Spleen (tissue), 13 donors: ENCODE measurements at places on chromosomes 16 and 17. TPM values are rescaled to one million over a fixed set of nuclear protein-coding genes. Genes with fewer than 3 reads are reported as not detected.

ICAM2 gene
- total RNA-seq, result 356 TPM

- no peak overlapping the region for H3K27ac ChIP-seq
- no peaks in the 10 kb centered on the region for H3K27me3 ChIP-seq
- no peaks in the 10 kb centered on the region for H3K4me1 ChIP-seq
These were observed 39.4 kb upstream of the CHMP6 start for GRCh38 chr17:80952291-80952690.

DNA sequence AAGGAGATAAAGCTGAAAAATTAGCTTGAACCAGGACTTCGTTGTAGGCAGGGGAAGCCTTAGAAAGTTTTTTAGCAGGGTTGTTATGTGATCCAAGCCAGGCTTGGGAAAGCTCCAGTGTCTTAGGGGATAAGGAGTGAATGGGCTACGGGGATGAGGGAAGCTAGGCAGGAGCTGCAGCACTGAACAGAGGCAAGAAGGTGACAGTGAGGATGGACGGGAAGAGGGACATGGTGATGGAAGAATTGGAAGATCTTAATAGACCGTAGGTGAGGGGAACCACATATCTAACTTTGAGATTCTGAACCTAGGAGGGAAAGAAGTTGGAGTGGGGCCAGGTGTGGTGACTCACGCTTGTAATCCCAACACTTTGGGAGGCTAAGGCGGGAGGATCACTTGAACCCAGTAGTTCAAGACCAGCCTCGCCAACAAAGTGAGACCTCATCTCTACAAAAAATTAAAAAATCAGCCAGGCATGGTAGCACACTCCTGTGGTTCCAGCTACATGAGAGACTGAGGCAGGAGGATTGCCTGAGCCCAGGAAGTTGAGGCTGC is 3.2 kb downstream of the RHBDL3 start:
- H3K27me3 ChIP-seq, result peaks cover 6% of the 10 kb centered on the region
- H3K4me1 ChIP-seq, result peaks cover 32% of the 10 kb centered on the region
- H3K4me3 ChIP-seq, result no peak overlapping the region
- H3K36me3 ChIP-seq, result no peaks in the 10 kb centered on the region
- DNase-seq, result peak; percentile 13

- H3K36me3 ChIP-seq, result peaks cover 68% of the 10 kb centered on the region
- no peaks in the 10 kb centered on the region for H3K27me3 ChIP-seq
- H3K4me3 ChIP-seq, result no peak overlapping the region
- H3K4me1 ChIP-seq, result peaks cover 39% of the 10 kb centered on the region
- H3K27ac ChIP-seq, result peak overlapping the region; percentile 27
These were observed 5.7 kb downstream of the DUSP3 start for GRCh38 chr17:43772877-43773648.

DNA sequence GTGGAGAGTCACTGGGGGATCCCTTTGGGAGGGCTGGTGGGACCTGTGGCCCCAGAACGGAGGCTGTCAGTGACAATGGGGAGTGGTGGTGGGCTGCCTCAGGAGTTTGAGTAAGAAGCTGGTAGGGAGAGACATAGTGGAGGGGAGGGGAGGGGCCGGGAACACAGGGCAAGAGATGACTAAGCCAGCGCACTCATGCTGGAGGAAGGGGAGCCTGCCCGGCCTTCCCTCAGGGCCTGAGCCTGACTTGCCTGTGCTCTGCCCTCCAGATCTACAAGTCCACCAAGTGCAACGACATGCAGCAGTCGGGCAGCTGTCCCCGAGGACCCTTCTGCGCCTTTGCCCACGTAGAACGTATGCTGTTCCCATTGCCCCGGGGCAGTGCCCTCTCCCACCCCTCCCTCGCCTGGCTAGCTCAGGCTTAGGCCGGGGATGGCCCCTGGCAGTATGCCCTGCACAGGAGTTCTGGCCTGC is 29.3 kb downstream of the UNC13D start:
- H3K36me3 ChIP-seq, result peaks cover 98% of the 10 kb centered on the region
- H3K4me3 ChIP-seq, result no peak overlapping the region
- H3K27ac ChIP-seq, result no peak overlapping the region
- no peaks in the 10 kb centered on the region for H3K27me3 ChIP-seq

GRCh38 chr16:17724242-17724898 is 253.6 kb upstream of the XYLT1 start:
- H3K27me3 ChIP-seq, result peaks cover 4% of the 10 kb centered on the region
- DNase-seq, result no peak
- H3K4me1 ChIP-seq, result no peaks in the 10 kb centered on the region
- H3K4me3 ChIP-seq, result no peak overlapping the region
- H3K36me3 ChIP-seq, result no peaks in the 10 kb centered on the region
- H3K27ac ChIP-seq, result no peak overlapping the region

PDILT gene
- not detected for total RNA-seq

SLC16A13 gene
- 10.9 TPM for total RNA-seq

DNA sequence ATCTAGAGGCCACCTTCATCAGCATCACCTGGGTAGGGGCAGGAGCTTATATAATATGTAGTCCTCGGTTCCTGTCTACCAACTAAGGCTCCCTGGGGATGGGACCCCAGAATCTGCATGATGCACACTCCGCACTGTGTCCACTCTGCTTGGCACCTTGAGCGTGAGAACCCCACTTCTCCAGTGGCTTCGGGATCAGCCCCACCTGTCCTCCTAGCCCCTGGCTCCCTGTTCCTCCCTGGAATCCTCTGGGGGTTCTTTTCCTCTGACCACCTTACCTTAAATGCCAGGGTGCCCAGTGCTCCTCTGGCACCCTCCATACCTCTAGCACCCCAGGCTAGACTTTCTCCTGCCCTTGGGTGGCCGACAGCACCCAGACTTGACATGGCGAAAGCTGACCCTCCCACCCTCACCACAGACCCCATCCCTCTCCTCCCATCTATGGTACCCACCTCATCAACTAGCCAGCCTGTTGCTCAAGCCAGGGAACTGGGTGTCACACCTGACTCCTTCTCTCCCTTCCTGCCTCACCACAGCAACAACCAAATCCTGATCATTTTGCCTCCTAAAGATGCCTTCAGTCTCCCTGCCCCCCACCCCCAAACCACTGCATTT is 2.8 kb upstream of the NXPH3 start:
- no peak overlapping the region for H3K27ac ChIP-seq
- no peaks in the 10 kb centered on the region for H3K36me3 ChIP-seq
- peak; percentile 55 for DNase-seq
- peaks cover 46% of the 10 kb centered on the region for H3K4me1 ChIP-seq
- H3K27me3 ChIP-seq, result peaks cover 52% of the 10 kb centered on the region

DNA sequence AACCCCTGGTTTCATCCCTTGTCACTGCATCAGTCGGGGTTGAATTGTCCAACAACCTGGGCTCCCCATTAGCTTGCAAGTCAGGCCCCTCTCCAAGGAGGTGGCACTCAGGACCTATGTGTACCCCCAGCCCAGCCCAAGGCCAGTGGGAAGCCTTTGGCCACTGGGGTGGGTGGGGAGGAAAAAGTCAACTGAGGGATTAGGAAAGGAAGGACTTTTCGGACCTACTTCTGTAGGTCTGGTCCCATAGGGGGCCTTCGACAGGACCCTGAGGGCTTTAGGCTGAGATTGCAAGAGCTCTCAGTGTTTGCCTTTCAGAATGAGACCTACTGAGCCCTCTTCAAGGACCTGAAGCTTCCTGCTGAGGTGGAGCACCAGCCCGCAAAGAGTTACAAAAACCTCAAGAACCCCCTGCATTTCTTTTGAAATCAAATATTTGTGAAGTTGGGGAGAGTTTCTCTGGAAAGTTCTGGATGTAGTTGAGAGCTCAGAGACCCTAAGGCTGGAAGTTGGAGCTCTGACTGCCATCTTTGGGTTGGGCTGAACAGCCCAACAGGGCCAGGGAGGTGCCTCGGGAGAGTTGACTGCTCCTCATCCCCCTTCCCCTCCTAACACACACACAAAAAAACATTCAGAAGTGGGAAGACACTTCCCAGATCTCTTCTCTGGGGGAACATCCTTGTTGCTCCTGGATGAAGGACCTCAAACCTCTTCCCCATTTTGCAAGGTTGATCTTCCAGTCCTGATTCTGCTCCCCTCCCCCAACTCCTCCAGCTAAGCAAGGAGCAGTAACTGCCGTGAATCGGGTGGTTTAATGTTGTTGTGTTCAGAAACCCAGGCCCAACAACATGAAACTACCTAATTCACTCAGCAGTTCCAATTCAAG is 5.8 kb upstream of the HOXB9 start:
- H3K4me1 ChIP-seq, result peaks cover 7% of the 10 kb centered on the region
- H3K27ac ChIP-seq, result no peak overlapping the region
- H3K4me3 ChIP-seq, result no peak overlapping the region
- H3K36me3 ChIP-seq, result no peaks in the 10 kb centered on the region

- no peaks in the 10 kb centered on the region for H3K36me3 ChIP-seq
- H3K4me3 ChIP-seq, result no peak overlapping the region
- DNase-seq, result no peak
These were observed 59.6 kb upstream of the ADCY9 start for GRCh38 chr16:4175849-4176248.

DNA sequence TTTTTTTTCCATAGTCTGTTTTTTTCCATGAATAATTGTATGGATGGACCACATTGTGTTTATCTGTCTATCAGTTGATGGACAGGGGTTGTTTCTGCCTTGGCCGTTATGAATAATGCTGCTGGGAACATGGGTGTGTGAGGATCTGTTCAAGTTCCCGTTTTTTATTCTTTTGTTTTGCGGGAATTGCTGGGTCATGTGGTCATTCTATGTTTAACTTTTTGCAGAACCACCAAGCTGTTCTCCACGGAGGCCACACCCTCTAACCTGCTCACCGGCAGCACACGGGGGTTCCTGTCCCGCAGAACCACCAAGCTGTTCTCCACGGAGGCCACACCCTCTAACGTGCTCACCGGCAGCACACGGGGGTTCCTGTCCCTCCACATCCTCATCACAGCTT is 5.9 kb upstream of the MSLN start:
- H3K36me3 ChIP-seq, result no peaks in the 10 kb centered on the region
- peak overlapping the region; percentile 45 for H3K27ac ChIP-seq
- H3K27me3 ChIP-seq, result no peaks in the 10 kb centered on the region
- no peak overlapping the region for H3K4me3 ChIP-seq
- peaks cover 5% of the 10 kb centered on the region for H3K4me1 ChIP-seq
- peak; percentile 73 for DNase-seq

YBX2 gene
- not detected for total RNA-seq

DNA sequence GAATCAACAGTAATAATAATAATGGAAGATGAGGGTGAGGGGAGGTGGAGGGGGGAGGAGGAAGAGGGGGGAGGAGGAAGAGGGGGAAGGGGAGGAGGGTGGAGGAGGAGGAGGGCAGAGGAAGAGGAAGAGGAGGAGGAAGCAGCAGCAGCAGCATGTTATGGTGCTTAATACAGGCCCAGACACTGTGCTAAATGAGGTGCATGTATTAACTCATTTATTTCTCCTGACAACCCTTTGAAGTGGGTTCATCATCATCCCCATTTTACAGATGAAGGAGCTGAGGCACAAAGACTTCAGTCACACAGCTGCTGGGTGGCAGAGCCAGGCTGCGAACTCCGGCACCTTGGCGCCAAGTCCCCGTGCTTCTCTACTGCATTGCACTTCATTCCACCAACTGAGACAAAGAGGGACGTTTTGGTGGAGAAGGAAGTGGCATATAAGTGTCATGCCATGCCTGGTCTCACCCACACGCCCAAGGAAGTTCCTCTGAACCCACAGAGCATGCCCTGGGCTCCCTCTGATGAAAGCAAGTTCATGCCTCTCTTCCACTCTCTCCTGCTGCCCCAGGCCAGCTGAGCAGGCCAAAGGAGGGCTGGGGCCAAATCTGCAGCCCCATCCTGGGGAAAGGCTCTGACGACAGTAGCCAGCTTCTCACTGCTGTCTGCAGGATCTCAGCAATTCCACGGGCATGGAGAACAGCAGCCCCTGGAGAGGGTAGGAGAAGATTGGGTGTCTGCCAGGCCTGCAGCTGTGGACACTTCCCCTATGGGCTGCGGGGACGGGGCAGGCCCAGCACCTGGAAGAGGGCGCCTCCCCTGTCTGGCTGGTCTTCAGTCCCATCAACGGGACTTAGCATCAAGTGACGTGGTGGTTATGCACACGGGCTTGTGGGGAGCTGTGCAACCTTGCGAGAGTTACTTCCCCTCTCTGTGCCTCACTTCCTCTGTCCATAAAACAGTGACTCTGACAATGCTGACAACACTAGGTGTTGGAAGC is 21.8 kb downstream of the XYLT1 start:
- H3K4me1 ChIP-seq, result peaks cover 83% of the 10 kb centered on the region
- peak overlapping the region; percentile 6 for H3K4me3 ChIP-seq
- peak; percentile 93 for DNase-seq
- H3K27me3 ChIP-seq, result no peaks in the 10 kb centered on the region
- H3K27ac ChIP-seq, result peak overlapping the region; percentile 58

DNA sequence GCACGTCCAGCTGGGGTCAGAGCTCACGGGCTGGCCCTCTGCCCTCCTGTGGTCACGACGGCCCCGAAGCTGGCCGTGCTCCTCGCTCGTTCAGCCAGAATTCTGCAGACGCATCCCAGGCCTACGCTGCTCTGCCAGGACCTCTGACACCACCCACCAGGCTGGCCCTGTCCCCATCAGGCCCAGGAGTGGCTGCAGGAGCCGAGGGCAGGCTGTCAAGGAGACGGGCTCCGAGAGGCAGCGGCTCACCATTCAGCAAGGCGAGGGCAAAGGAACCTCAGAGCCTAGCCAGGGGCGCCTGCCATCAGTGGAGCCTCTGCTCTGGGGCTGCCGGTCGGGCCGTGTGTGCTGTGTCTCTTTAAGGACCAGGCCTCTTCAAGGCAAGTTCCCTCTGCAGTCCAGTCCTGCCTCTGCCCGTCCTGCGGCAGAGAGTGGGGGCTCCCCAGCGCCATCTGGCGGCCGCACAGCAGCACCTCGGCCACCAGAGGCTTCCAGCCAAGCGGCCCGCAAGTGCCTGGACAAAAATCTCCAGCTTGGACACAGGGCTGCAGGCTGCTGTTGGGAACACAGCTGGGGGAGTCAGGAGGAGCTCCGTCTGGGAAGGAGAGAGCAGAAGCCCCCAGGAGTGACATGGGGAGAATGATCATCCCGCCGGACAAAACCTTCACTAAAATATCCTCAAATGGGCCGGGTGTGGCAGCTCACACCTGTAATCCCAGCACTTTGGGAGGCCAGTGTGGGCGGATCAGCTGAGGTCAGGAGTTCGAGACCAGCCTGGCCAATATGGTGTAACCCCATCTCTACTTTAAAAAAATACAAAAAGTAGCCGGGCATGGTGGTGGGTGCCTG is 7.4 kb upstream of the ABR start:
- H3K4me1 ChIP-seq, result peaks cover 56% of the 10 kb centered on the region
- no peaks in the 10 kb centered on the region for H3K27me3 ChIP-seq
- no peak overlapping the region for H3K4me3 ChIP-seq
- DNase-seq, result peak; percentile 96
- H3K27ac ChIP-seq, result no peak overlapping the region

- H3K4me3 ChIP-seq, result no peak overlapping the region
- no peaks in the 10 kb centered on the region for H3K4me1 ChIP-seq
- no peaks in the 10 kb centered on the region for H3K36me3 ChIP-seq
- no peak for DNase-seq
These were observed 146.3 kb upstream of the FOXF1 start for GRCh38 chr16:86363836-86364618.

BBS2 gene
- total RNA-seq, result 70.3 TPM
